ENCODE measurements at places on chromosomes 6 and 20. TPM values are rescaled to one million over a fixed set of nuclear protein-coding genes. Genes with fewer than 3 reads are reported as not detected.
A peak's percentile ranks its signal among the peaks of the same experiment; 100 is the strongest.

GRCh38 chr6:38080360-38080759 lies 260.8 kb downstream of the ZFAND3 start:
- H3K4me3 ChIP-seq, result no peak overlapping the region
- peaks cover 11% of the 10 kb centered on the region for H3K4me1 ChIP-seq
- DNase-seq, result no peak
- H3K27ac ChIP-seq, result no peak overlapping the region
- H3K27me3 ChIP-seq, result no peaks in the 10 kb centered on the region

GRCh38 chr20:4147319-4147718 lies 132.0 kb upstream of the RNF24 start:
- peak overlapping the region; percentile 32 for H3K27ac ChIP-seq
- DNase-seq, result no peak
- peaks cover 3% of the 10 kb centered on the region for H3K36me3 ChIP-seq
- peaks cover 7% of the 10 kb centered on the region for H3K27me3 ChIP-seq
- H3K4me3 ChIP-seq, result peak overlapping the region; percentile 74
- peaks cover 19% of the 10 kb centered on the region for H3K4me1 ChIP-seq

- no peaks in the 10 kb centered on the region for H3K4me1 ChIP-seq
- no peak overlapping the region for H3K4me3 ChIP-seq
- H3K27ac ChIP-seq, result no peak overlapping the region
- H3K36me3 ChIP-seq, result peaks cover 4% of the 10 kb centered on the region
Observed at GRCh38 chr6:52904562-52905279, 4.8 kb downstream of the GSTA3 start.

Gene COMMD7
- 65.3 TPM for total RNA-seq

DNA sequence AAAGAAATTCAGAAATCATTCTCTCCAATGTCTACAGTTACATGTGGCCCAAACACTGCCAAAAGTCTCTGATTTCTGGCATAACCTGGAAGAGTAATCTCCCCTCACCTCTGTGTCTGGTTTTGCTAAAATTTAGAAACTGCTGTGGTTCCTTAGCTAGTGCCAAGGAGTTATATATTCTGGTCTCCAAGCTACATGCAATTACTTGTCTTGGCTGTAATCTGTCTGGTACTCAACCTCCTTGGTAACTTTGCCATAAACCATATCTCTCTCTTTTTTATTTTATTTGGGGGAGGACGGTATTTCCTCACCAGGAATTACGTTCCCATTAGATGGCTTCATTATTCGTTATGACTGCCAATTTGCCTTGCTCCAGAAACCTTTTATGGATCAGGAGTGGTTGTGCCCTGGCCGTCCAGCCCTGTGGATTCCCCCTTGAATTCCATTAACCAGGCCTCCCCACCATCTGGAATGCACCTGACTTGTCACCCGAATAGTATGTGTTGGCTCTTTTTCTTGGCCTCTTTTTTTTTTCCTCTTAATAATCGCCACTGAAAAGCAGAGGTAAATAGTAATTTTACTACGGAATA lies 400.0 kb downstream of the CD83 start:
- no peak overlapping the region for H3K4me3 ChIP-seq
- H3K36me3 ChIP-seq, result no peaks in the 10 kb centered on the region
- no peak overlapping the region for H3K27ac ChIP-seq
- no peak for DNase-seq
- H3K27me3 ChIP-seq, result no peaks in the 10 kb centered on the region

GRCh38 chr20:37081717-37082289 lies 14.0 kb downstream of the RBL1 start:
- H3K27ac ChIP-seq, result no peak overlapping the region
- H3K4me1 ChIP-seq, result peaks cover 4% of the 10 kb centered on the region
- peaks cover 15% of the 10 kb centered on the region for H3K36me3 ChIP-seq
- DNase-seq, result peak; percentile 6
- no peak overlapping the region for H3K4me3 ChIP-seq
- H3K27me3 ChIP-seq, result no peaks in the 10 kb centered on the region
